ENCODE measurements at places on chromosomes 2 and 18. TPM values are rescaled to one million over a fixed set of nuclear protein-coding genes. Genes with fewer than 3 reads are reported as not detected.

The METAP1D gene
- 6.6 TPM for total RNA-seq

The GALNT13 gene
- 0.87 TPM for total RNA-seq

The EGR4 gene
- not detected for total RNA-seq

The CTDP1 gene
- total RNA-seq: 27.4 TPM

The GPD2 gene
- total RNA-seq: 90.5 TPM

The DSC1 gene
- not detected for total RNA-seq

The DLGAP1 gene
- total RNA-seq: 0.12 TPM

The KIAA1328 gene
- 9.5 TPM for total RNA-seq

The MTA3 gene
- total RNA-seq: 32.5 TPM

The ABCB11 gene
- total RNA-seq: not detected

The TRIM54 gene
- total RNA-seq: 0.33 TPM

The GKN1 gene
- total RNA-seq: not detected

The XIRP2 gene
- 1.2 TPM for total RNA-seq

The GAREM2 gene
- 0.22 TPM for total RNA-seq

The NYAP2 gene
- not detected for total RNA-seq

The C2orf92 gene
- 2.5 TPM for total RNA-seq

The MAL gene
- not detected for total RNA-seq

The NPHP1 gene
- 5.6 TPM for total RNA-seq

The LRRC30 gene
- not detected for total RNA-seq

The ZSWIM2 gene
- total RNA-seq: 0.62 TPM

The DNAJC10 gene
- 154 TPM for total RNA-seq

The AP1S3 gene
- total RNA-seq: 10.2 TPM

The IL36A gene
- not detected for total RNA-seq

The STARD6 gene
- total RNA-seq: not detected

The C2orf42 gene
- 20.0 TPM for total RNA-seq

The MYO5B gene
- under 0.01 TPM for total RNA-seq

The PLCL1 gene
- total RNA-seq: 1.9 TPM

The LHCGR gene
- not detected for total RNA-seq

The DSC2 gene
- under 0.01 TPM for total RNA-seq

The SLC19A3 gene
- under 0.01 TPM for total RNA-seq

The STPG4 gene
- total RNA-seq: 0.12 TPM

The MAPRE3 gene
- 6.6 TPM for total RNA-seq

The CD302 gene
- total RNA-seq: 7.1 TPM

The MSH2 gene
- total RNA-seq: 56.0 TPM

The FSHR gene
- total RNA-seq: not detected

The FHL2 gene
- total RNA-seq: 148 TPM

The SIGLEC15 gene
- 1.2 TPM for total RNA-seq

The TGIF1 gene
- total RNA-seq: 236 TPM

The UCN gene
- total RNA-seq: 0.22 TPM

The EFEMP1 gene
- total RNA-seq: 10.8 TPM

The TNFAIP6 gene
- 67.4 TPM for total RNA-seq

The PARD3B gene
- total RNA-seq: 13.7 TPM

The GAREM1 gene
- 2.4 TPM for total RNA-seq

The ERFE gene
- total RNA-seq: 2.1 TPM

Data from uterine smooth muscle cell (primary cell).